ENCODE measurements at places on chromosomes 5 and 9.

DNA sequence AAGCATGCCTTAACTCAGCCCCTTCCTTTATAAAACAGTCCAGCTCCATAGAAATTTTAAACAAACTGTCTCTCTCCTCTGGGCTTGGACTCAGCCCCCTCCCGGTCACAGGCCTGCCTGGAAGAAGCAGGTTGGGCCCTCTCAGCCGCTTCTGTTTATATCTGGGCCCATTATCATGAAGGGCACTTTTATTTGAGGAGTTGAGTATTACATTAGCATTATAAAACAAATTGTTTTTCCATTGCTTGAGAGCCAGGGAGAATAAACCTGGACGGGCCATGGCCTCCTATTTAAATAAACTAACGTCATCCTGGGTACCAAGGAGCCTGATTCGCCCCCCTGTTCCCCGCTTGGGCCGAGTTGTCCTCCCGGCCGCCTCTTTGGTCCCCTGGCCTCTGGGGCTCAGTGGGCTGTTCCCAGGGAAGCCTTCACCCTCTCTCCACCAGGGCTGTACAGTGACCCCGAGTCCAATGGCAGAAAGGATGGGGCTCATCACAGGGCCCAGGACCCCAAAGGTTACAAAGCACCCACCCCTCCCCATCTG is 13.2 kb downstream of the IRX2 start:
- no peak for DNase-seq

GRCh38 chr5:120446068-120446492 is 18.0 kb upstream of the PRR16 start:
- DNase-seq = no peak

GRCh38 chr5:127615916-127616315 is 33.0 kb upstream of the CTXN3 start:
- DNase-seq = peak; percentile 7

DNA sequence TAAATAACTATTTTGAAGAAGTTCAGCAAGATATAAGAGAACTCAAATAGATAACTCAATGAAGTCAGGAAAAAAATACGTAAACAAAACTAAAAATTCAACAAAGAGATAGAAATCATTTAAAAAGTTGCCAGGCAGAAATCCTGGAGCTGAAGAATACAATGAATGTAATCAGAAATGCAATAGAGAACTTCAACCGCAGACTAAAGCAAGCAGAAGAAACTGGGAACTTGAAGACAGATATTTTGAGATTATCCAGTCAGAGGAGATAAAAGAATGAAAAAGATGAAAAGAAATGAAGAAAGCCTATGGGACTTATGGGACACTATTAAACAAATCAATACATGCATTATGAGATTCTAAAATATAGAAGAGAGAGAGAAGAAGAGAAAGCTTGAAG is 129.1 kb upstream of the LPAR1 start:
- no peak for DNase-seq

DNA sequence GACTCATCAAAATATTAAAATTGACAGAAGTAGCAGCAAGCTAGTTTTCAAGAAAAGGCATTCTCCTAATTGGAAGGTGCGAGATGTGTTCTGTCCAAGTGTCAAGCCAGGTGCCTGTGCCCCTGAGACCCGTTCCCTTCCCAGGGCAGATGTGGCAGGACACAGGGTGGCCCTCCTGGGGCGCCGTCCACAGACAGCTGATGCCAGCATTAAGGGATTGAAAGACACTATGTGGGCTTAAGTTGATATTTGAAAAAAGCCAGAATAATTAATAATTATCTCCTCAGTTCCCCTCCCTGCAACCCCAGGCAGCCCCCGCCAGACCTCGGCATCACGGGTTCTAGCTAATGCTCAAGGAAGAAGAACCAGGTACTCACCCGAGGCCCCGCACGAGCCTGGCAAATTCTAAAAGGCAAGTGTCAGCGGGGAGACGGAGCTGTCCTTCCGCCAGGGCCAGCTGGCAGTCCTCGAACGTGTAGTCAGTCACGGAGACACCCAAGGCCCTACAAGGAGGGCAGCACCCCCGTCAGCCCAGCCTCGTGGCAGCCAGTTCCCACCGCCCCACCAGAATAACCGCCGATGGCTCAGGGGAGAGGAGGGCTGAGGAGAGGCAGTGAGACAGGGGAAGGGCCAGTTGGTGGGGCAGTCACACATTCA is 29.1 kb upstream of the SLC6A3 start:
- no peak for DNase-seq

GRCh38 chr5:17235731-17236330 is 18.4 kb downstream of the BASP1 start:
- DNase-seq = no peak

GRCh38 chr9:15211160-15211814 is 95.7 kb downstream of the TTC39B start:
- DNase-seq = peak; percentile 82

DNA sequence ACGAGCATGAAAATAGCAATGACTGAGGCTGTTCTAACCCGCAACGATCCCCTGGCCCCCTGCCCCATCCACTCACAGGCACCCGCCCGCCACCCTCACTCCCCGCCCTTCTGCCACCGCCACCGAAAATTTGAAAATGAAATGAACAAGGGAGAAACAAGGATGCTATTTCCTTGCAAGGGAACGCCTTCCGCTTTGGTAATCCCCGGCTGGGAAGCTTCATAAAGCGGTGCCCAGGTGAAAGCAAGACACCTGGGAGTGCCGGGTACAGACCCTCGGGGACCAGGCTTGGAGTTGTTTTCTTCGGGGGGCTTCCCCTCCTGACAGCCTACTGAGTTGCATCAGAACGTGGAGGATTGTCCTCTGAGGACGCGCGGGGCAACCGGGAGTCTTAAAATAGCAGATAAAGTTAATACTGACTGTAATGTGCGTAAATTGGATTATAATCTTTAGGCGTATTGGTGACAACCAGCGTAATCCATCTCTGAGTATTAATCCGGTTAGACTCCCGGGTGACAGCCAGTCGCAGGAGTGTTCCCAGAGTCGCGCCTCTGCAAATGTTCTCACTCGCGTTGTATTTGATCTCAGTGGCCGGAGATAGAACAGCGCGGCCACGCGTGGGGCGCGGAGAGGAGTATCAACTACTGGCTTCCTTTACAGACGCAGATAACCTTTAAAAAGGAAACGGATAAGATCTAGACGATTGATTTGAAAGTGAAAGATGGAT is 885 bp upstream of the MLLT3 start:
- DNase-seq = peak; percentile 32

Data from muscle of leg (tissue), 16 donors.